ENCODE measurements at places on chromosomes 5 and 9.

DNA sequence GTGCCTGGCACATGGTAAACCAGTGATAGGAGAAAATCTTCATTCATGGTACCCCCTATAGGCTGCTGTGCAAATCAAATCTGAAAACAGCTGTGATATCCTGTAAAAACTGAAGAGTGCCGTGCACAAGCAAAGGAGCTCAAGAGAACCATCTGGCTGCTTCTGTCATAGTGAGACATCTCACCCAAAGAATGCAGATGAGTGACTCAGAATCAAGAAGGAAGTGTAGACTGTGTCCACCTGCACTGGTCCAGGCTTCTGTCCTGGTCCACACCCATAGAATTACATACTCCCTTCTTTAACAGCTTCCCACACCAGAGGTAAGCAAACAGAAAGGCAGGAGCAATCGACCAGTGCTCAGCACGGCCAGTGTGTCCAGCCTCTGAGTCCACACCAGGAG lies 195.9 kb downstream of the ASTN2 start:
- no peak for DNase-seq

GRCh38 chr9:131012396-131012917 lies 3.5 kb downstream of the LAMC3 start:
- DNase-seq: no peak

GRCh38 chr9:109616571-109617120 lies 118.5 kb upstream of the PTPN3 start:
- no peak for DNase-seq

- DNase-seq: no peak
Observed at GRCh38 chr9:97766610-97767009, 69.5 kb upstream of the XPA start.

DNA sequence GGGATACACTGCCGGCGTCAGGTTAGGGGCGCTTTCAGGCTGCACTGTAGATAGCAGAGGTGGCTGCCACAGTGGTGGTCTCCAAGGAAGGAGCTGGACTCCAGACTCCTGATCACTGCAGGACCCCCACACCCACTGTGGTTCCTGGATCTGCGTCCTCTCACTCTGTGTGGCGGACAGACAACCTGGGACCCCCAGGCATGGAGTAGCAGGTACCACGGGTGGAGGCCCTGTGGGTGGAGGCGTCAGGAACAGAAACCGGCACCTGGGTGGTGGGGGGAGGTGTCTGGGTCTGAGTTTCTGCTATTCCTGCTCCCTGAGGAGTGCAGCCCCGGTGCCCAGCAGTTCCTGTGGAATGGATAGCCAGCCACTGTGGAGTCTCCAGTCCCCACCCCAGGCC lies 75.1 kb upstream of the PCAT7 start:
- no peak for DNase-seq

DNA sequence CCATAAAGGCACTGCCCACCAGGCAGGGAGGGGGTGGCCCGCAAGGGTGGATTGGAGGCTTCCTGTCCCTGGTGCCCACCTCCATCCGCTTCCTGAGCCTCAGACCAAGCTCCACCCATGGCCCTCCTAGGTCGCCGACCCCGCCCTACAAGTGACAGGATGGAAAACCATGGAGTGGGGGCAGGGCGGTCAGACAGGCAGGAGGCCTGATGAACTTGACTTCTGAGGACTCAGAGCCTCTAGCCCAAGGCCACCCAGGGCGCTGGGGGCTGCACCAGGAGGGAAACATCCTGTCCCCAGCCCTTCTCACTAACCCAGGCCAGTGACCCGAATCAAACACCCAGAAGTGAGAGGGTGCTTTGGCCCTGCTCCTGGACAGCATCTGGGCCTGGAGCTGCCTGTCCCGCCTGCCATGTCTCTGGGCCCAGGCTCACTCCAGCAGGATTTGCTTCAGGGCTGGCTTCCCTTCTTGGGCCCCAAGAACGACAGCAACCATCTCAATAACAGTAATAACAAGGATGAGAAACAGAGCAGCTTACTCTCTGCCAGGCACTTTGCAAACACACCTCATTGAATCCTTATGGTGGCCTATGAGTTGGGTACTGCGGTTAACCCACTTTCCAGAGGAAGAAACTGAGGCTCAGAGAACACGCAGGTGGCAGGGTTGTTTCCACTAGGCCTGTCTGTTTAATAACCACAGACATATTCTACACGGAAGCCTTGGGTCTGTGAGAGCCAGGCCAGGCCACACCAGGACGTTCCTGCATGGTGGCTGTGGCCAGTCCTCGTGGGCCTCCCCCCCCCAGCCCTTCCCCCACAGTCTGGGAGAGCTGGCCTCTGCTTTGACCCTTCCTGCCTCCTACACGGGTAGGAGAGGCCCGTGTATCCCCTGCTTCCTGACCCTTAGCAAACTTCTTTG lies 4.4 kb upstream of the ST6GALNAC6 start:
- DNase-seq: no peak

DNA sequence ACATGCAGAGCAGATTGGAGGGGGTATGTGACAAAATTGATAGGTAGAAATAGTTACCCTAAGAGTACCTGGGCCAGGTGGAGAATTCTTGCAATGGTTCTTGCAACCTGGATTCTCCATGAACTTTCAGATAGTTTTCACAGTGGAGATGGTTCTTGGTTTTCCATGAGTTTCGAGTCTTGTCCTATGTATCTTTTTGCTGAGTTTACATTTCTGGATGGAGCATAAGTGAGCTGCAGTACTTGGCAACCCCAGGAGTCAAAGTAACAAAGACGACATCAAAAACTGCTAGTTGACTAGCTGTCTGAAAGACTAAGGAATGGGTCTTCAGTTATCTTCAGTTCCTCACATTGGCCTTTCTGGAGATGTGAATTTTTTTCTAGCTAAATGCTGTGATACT lies 196.6 kb upstream of the RAD23B start:
- no peak for DNase-seq

- DNase-seq: peak; percentile 35
Observed at GRCh38 chr5:7540736-7541485, 145.0 kb downstream of the ADCY2 start.

GRCh38 chr9:73121375-73121935 lies 30.2 kb upstream of the ANXA1 start:
- no peak for DNase-seq

All from C1 segment of cervical spinal cord (tissue), 14 donors.